ENCODE measurements at places on chromosomes 11 and 22.

DNA sequence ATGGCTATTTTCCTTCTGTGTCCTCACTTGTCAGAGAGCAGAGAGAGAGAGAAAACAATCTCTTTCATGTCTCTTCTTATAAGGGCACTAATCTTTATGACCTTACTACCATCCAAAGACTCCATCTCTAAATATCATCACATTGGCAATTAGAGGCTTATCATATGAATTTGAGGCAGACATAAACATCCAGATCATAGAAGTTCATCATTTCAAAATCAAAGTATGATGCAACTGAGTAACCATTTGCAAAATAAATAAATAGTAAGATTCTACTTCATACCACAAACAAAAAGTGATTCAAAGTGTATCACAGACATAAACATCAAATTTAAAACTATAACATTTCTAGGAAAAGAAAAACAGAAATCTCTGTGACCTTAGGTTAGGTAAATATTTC, 504.7 kb upstream of the ARHGAP42 start:
- DNase-seq, result no peak

DNA sequence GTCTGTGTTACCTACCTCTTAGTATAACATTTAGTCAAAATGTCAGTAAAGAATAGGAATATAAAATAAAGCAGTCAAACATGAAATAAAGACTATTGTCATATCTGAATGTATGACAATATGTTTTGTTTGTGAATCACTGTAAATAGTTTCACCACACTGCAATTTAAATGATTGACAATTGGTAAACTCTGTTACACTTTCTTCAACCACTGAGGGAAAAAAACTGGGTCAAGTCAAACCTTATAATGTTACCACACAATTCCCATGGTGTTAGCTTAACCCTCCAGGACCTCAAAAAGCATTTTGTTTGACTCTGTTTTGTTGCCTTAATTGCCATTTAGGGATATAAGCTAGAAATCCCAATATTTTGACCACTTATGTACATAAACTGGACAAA, 10.5 kb upstream of the MMP13 start:
- no peak for DNase-seq

GRCh38 chr22:37289156-37289735, 6.9 kb downstream of the CYTH4 start:
- no peak for DNase-seq

- DNase-seq, result no peak
These were observed 27.8 kb upstream of the MYH9 start for GRCh38 chr22:36415415-36416168.

DNA sequence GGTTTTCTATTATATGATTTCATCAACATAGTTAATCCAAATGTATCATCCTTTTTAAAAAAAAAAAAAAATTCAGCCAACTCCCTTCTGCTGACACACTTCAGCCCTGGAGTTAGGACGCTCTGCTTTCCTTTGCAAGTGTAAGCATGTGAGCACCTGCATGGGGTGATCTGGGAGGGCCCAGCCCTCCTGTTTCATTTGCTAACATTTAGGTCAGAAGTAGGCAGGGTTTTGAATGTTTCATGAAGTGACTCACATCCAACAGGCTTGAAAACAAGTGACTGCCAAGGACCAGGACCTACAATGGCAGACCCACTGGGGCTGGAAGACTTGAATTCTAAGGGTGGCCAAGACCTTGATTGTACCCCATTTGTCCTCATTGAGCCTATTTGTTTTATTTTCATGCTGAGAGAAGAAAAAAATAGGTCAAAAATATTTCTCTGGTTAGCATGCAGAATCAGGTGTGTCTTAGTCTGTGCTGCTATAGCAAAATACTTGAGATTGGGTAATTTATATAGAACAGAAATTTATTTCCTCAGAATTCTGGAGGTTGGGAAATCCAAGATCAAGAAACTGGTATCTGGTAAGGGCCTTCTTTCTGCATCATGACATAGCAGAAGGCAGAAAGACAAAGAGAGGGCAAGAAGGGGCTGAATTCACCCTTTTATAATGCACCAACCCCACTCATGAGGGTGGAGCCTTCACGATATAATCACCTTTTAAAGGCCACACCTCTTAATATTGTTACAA, 137.6 kb downstream of the CD44 start:
- DNase-seq, result no peak

DNA sequence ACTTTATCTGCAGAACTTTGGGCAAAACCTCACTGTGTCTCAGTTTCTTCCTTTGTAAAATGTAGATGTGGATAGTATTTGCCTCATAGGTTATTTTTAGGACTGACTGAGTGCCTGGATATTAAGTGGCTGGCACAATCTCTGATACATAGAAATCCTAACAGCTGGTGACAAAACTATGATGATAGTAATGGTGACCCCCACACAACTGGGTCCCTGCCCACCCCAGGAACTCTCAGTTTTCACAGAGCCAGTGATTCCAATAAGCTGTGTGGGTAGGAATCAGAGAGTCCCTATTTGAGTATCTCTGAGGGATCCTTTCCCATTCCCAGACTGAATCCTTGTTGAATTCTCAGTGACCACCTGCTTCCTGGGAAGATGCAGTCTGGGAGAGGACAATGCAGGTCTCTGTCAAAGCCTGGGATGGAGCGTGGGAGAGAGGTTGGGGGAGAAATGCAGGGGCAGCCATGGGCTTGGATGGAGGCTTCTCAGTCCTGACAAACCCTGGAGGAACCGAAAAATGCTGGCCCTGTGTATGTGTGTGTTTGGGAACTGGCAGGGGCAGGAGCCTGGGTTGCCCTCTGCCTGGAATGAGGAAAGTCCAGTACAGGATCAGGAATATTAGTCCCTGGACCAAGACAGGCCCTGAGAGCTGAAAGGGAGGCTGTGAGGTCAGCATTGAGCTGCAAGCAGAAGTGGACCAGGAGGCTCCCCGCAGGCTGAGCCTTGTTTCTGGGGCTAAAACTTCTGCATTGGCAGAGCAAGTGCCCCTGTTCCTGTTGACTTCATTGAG, 6.1 kb upstream of the P2RY6 start:
- DNase-seq, result no peak

GRCh38 chr22:30870451-30871345, 97.9 kb downstream of the MORC2 start:
- DNase-seq, result no peak

GRCh38 chr11:9187616-9188015, 77.5 kb downstream of the DENND5A start:
- no peak for DNase-seq

DNA sequence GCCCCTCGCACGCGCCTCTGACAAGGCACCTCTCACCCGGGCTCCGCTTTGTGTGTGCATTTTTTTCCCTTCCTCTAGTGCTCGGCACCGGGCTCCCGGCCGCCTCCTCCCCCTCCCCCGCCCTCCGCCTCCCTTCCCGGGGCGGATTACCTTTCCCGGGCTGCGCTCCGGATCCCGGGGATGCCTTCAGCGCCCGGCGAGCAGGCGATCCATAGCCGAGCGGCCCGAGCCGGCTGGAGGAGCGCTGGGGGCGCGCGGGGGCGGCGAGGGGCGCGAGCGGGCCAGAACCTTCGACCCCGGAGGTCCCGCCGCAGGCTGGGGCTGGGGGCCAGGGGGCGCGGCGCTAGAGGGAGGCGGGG, 282 bp downstream of the MPPED2 start:
- no peak for DNase-seq

- DNase-seq, result no peak
These were observed 3.8 kb upstream of the MFRP start for GRCh38 chr11:119350302-119350701.

- DNase-seq, result no peak
These were observed at the start of gene TMEM45B for GRCh38 chr11:129815596-129816461. TMEM45B (plus strand) TSS chr11:129815848; CDS start chr11:129852483, 36,635 bp downstream.

GRCh38 chr11:23236826-23237555, 376.7 kb upstream of the CCDC179 start:
- DNase-seq, result no peak

- DNase-seq, result no peak
These were observed 13.4 kb downstream of the FRMD8 start for GRCh38 chr11:65399845-65400244.

DNA sequence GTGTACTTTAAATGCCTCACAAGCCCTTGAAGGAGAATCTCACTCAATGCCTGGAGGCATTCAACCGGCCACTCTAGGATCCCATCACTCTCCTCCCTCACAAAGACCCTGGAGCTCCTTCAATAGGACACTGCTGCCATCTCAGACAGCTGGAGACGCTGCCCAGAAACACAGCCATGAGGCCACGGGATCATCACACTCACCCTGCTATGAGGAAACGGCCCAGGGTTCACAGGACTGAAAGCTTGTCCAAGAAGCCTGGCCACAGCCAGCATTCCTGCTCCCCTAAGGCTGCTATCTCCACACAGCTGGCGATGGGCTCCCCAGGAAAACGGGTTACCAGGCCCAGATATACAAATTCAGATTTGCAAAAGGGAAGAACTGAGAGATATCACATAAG, 13.2 kb downstream of the CARS1 start:
- no peak for DNase-seq

- no peak for DNase-seq
These were observed 62.6 kb downstream of the PRCP start for GRCh38 chr11:82837650-82838049.

GRCh38 chr22:47618180-47619010, 855.9 kb downstream of the TBC1D22A start:
- no peak for DNase-seq

GRCh38 chr11:126501641-126502040, 146.2 kb downstream of the ST3GAL4 start:
- DNase-seq, result no peak

DNA sequence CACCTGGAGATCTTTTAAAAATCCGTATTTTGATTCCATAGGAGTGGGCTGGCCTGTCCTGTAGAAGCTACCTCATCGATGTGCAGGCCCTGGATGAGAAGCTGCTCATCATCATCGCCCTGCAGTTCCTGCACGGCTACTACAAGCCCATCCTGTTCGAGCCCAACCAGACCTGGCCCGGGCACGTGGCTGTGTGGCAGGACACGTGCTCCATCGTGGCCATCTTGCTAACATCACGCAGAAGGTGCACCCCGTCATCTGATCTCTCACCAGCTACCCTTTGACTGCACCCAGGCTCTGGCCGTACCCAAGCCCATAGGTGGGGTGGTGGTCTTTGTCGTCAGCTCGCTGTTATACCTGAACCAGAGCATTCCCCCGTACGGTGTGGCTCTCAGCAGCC, 14.2 kb upstream of the SLC5A4 start:
- DNase-seq, result no peak

DNA sequence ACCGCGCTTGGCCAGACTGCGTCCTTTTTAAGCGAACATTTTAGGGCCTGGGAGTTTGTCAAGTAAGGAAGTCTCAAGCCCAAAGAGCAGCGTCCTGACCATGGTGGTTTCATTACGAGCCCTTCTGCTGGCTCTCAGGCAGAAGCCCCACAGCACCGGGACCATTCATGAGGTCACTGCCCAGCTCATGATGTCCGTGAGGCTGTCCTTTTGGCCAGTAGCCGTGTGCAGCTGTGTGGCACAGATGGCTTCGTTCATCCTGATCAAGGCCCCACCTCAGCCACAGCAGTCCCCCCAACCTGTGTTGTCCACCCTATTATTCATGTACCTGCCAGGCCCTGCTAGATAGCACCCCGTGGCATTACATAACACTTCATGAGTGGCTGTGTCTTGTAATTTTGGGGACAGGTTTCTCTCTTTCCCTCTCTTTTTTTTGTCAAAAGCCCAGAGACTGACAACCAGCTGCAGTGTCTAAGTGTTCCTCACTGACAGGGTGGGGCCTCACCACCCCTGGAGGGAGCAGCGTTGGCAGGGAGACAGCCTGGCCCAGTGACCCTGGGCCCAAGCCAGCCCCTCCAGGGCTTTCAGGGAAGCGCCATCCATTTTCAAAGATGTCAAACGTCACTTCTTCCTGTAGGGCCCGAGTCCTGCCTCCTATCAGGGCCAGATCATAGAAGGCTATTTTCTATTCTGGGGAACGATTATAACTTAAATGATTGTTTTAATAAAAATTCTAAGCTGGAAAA, 21.8 kb upstream of the CABP7 start:
- DNase-seq, result no peak

GRCh38 chr11:36069576-36070212, 125.8 kb downstream of the LDLRAD3 start:
- no peak for DNase-seq

Measured in HTR-8/SVneo (cell line).